Foreskin melanocyte (primary cell): ENCODE measurements at places on chromosomes 2 and 18.
A peak's percentile ranks its signal among the peaks of the same experiment; 100 is the strongest.

GRCh38 chr2:205685314-205686055 lies 3.2 kb downstream of the NRP2 start:
- DNase-seq: no peak

- DNase-seq: no peak
Observed at GRCh38 chr2:160252278-160252887, 52.3 kb upstream of the ITGB6 start.

DNA sequence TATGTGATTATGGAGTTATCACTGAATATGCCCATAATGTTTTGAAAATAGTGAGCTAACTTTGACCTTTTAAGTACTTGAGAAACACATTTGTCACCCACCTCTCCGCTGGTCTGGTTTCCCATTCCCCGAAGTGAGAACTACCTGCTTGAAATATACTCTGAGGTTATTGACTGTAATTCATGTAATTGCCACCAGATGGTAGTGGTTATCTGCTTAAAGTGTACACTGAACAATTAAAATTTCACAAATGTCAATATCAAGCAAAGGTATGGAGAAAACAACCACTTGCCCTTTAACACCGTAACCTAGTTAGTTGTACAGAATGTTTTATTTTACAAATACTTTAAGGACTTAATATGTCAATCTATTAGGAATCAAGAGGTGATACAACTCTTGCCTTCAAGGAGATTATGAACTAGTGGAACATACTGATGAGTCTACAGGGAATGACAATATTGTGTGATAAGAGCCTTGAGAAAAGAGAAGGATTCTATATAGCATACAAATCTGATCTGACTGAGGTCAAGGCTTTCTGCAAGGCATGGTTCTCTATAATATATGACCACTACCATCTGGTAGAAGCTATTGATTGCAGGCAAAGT lies 316.8 kb upstream of the KCNH7 start:
- no peak for DNase-seq

- no peak for DNase-seq
Observed at GRCh38 chr2:237692601-237693290, 65.4 kb downstream of the LRRFIP1 start.

- no peak for DNase-seq
Observed at GRCh38 chr2:74515981-74516633, 1.9 kb downstream of the TLX2 start.

GRCh38 chr2:229868794-229869193 lies 53.0 kb downstream of the TRIP12 start:
- no peak for DNase-seq

DNA sequence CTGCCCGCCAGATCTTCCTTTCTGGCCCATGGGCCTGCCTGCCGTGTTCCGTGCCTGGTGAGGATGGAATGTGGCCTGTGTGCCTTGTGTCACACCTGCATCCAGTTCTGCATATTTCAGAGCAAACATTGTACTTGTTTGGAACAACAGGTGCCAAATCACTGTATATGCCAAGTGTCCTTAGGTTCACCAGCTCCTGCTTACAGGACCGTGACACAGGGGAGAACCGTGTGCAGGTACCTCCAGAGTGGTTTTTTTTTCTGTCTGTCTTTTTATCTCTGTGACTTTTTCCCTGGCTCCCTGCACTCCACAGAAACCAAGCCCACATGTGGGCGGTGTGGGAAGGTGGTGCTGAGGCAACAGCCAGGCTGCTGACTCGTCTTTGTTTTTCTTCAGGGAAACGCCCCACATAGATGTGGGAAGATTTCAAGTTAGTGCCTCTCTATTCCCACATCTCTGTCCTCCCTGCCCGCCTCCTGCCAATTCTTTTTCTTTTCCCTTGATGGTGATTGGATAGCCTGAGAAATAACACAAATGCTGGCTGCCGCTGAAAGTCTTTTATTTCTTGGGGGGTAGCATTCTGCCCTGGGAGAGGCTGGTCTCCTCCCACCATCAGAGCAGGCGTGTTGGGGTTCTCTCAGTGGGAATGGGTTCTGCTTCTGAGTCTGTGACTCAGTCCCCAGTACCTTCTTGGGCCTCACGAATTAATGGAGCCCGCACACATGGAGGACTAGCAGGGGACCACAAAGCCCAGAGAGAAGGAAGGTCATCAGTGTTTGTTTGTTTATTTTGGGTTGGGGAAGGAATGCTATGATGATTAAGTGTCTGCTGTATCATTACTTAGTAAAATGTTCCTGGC lies 21.4 kb downstream of the GRHL1 start:
- no peak for DNase-seq

DNA sequence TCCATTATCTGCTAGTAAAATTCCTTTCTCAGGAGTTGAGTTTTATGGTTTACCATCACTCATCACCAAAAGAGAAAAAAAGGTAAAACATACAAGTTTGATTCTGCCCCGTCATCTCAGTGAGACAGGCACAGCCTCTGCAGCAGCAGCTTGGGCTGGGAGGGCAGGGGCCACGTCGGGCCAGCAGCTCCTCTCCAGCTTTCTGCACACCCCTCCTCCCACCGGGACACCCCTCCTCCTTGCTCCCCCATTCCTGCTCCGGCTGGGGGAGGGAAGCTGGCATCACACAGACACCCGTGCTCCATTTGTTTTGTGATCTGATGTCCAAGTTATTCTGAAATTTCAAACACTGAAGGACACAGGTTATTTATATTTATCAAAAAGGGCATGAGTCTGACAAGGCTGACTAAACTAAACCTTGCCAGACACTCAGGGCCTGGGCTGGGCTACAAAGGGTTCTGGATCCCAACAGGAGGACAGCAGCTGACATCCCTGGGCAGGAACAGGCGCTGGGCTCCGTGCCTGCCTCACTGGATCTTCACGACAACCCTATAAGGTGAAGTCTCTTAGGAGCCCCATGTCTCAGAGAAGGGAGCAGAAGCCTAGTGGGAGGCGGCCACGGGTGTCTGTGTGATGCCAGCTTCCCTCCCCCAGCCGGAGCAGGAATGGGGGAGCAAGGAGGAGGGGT lies 71.4 kb downstream of the HDAC4 start:
- no peak for DNase-seq

GRCh38 chr2:162919111-162919510 lies 80.5 kb upstream of the KCNH7 start:
- DNase-seq: no peak

- no peak for DNase-seq
Observed at GRCh38 chr2:20666304-20667150, at the start of gene GDF7. TSS of gene GDF7 (plus strand) at chr2:20667144. CDS start at chr2:20667240, 96 bp downstream.

- no peak for DNase-seq
Observed at GRCh38 chr2:184030989-184031388, 567.3 kb upstream of the ZNF804A start.

DNA sequence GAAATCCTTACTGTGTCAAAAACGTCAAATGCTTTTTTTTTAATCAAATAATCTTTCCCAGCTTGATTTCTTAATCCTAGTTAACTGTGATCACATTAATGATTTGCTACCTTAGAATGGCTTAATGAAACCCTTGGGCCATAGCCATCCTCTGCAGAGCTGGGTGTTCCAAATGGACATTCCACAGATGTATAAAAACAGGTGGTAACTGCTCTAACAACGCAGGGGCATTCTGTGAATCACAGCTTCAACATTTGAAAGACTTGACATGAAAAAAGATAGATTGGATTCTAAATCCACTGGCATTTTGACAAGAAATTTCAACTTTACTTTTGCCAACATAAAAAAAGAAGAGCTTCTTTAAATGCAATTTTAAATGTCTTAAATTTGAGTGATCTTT lies 69.8 kb upstream of the RASGRP3 start:
- DNase-seq: no peak

DNA sequence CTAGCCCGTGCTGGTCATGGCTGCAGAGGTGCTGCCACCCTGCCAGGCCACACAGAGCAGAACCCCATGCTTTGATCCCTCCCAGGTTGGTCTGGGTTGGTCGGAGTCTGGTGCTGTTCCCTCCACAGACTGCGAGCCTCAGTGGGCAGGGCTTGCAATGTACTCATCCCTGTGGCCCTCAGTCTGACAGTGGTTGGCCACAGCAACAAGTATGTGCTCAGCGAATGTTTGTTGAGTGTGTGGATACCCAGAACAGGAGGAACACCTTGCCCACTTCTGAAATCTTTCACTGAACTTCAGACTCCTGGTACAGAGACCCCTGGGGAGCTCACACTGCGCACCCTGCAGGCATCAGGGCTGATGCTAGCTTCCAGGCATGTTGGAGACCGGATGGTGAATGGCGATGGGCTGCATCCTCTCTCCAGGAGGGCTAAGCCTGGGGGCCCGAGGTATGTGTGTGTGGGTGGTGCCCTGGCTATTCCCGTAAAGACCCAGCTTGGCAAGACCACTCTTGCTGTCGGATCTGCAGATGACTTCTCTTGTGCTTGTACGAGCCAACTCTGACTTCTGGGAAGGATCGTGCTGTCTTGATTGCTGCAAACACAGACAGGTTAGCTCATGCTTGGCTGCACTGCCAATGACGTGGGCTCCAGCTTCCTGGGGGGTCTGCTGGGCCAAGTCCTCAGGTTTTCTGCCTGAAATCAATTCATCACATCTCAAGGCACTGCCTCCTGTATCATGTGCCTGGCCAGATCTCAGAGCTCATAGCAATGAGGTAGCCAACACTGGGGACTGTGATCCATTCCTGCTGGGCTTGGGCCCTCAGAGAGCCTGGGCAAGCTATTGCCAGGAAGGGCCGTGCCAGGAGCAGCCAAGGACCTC lies 43.7 kb downstream of the RHOB start:
- no peak for DNase-seq

- no peak for DNase-seq
Observed at GRCh38 chr2:232290668-232291067, 87.9 kb upstream of the ALPP start.

- DNase-seq: peak; percentile 73
Observed at GRCh38 chr2:28052691-28053090, 162.2 kb downstream of the BABAM2 start.

GRCh38 chr2:113091231-113091896 lies 23.6 kb downstream of the IL1F10 start:
- no peak for DNase-seq

DNA sequence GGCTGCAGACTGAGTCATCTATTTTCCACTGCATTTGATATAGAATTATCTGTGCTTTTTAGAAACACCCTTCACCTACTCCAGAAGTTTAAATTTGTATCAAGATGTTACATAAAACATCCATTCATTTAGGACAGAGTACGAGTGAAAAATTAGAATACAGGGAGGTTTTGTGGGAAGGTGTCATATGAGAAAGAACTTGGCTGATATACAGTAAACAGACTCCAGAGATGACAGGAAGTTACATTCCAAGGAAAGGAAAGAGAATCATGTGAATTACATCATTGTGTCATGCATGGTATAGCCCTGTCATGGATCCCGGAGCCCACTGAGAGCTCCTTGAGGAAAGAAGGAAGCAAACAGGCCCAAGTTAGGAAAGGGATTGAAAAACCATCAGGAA lies 341.5 kb upstream of the PKDCC start:
- peak; percentile 75 for DNase-seq

DNA sequence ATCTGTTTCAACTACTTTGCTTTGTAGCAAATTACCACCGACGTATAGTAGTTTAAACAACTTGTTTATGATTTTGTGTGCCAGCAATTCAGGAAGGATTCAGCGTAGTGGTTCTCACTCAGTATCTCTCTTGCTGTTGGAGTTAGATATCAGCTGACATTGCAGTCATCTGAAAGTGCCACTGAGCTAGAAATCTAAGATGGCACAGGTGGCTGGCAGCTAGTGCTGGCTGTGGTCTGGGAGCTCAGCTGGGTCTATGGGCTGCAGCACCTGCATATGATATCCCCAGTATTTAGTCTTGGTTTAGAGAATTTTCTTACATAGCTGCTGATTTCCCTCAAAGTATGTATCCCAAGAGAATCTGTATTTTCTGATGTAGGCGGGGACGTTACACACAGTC lies 235.6 kb downstream of the SCG2 start:
- DNase-seq: no peak
